ENCODE measurements at places on chromosomes 3 and 15. TPM values are rescaled to one million over a fixed set of nuclear protein-coding genes. Genes with fewer than 3 reads are reported as not detected.

DNA sequence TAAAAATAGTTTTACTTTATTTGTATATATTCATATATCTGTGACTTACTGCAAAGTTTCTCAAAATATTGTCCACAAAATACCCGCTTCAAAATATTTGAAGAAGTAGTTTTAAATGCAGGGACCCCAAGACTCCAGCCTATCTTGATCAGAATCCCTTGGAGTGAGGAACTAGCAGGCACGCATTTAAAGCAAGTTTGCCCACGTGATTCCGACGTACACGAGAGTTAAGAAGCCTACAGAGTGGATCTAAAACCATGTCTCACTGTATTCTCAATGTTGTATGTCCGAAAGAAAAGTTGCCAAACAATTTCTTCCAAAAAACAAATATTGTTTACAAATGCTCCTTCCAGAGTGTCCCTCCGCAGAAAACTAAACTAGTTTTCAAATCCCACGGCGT is 1.7 kb downstream of the GABRB3 start:
- no peaks in the 10 kb centered on the region for H3K36me3 ChIP-seq
- H3K4me1 ChIP-seq = no peaks in the 10 kb centered on the region
- no peaks in the 10 kb centered on the region for H3K27me3 ChIP-seq
- no peak overlapping the region for H3K4me3 ChIP-seq

DNA sequence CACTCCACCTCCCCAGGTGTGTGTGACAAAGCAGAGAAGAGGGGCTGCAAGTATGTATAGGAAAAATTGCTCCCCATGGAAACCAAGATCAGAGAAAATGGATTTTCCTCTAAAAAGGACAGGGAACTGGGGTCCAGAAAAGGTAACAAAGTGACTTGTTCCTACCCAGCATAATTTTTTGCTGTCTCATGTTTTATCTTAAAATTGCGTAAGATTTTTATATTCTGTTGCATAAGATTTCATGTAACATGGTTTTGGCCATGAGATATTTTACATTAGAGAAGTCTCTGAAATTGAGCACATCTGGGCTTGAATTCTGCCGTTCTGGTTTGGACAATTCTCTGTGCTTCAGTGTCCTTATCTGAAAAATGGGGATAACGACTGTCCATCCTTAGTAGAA is 335.7 kb upstream of the RORA start:
- DNase-seq = no peak
- H3K27me3 ChIP-seq = no peaks in the 10 kb centered on the region
- no peak overlapping the region for H3K27ac ChIP-seq
- H3K4me1 ChIP-seq = no peaks in the 10 kb centered on the region
- no peaks in the 10 kb centered on the region for H3K36me3 ChIP-seq
- H3K4me3 ChIP-seq = no peak overlapping the region

DNA sequence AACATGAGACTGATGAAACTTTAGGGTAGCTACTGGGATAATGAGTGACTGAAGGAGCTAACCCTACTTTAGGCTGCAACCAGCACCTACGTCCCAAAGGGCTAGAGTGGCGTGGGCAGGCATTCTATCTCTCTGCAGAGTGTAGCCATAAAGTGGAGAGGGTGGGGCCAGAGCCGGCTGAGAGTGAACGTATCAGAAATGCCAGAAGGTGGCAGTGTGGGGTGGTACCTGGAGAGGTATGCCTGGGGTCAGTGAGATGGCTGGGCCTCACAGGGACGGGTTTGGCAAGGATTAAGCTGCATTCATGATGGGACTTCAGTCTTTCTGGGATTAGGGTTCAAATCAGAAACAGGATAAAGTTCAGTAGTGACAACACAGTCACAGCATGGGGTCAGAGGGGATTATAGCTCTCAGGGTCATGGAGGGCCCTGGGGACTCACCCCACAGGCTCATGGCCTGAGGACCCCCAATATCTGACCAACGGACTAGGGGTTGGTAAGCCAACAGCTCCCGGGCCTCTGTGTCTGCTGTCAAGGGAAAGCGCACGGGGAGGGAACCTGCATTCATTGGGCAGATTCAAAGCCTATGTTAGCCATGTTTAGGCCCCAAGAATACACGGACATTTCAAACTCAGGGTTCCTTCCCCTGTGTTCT is 86.5 kb upstream of the FOXB1 start:
- no peaks in the 10 kb centered on the region for H3K27me3 ChIP-seq
- H3K4me1 ChIP-seq = no peaks in the 10 kb centered on the region
- H3K4me3 ChIP-seq = no peak overlapping the region
- DNase-seq = peak; percentile 84

DNA sequence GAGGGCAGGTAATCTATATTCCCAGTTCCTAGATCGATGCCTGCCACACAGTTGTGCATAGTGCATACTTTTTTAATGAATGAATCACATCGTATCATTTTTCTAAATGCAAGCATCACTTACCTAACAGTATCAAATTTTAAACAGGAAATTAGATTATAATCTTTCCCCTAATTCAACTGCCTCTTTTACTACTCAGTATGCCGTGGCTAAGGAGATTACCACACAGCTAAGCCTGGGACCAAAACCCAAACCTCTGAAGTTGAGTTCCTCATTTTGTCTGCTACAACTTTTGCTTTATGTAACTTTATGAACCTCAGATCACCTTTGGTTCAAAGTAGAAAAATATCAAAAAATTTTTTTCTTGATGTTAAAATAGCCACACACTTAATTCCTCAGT is 53.2 kb upstream of the FNDC3B start:
- H3K4me1 ChIP-seq = no peaks in the 10 kb centered on the region
- no peak for DNase-seq
- no peaks in the 10 kb centered on the region for H3K36me3 ChIP-seq
- H3K27me3 ChIP-seq = no peaks in the 10 kb centered on the region
- no peak overlapping the region for H3K27ac ChIP-seq

DNA sequence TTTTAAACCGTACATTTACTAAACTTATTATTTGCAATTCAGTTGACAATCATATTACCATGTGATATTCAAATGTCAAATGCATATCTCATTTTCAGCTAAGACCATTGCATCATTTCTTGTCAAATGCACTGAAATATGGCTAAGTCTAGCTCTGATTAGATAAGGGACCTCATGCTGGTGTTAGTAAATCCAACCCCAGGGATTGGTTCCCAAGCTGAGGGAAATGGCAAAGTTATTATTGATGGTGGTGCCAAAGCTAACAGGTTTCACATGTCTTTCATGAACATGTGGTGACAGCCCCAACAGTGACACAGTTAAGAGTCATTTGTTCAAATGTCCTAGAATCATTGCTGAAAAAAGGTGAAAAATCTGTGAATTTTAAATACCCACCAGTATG is 641.1 kb downstream of the MECOM start:
- no peak for DNase-seq
- no peak overlapping the region for H3K27ac ChIP-seq
- no peak overlapping the region for H3K4me3 ChIP-seq
- H3K4me1 ChIP-seq = peaks cover 18% of the 10 kb centered on the region
- no peaks in the 10 kb centered on the region for H3K36me3 ChIP-seq

DNA sequence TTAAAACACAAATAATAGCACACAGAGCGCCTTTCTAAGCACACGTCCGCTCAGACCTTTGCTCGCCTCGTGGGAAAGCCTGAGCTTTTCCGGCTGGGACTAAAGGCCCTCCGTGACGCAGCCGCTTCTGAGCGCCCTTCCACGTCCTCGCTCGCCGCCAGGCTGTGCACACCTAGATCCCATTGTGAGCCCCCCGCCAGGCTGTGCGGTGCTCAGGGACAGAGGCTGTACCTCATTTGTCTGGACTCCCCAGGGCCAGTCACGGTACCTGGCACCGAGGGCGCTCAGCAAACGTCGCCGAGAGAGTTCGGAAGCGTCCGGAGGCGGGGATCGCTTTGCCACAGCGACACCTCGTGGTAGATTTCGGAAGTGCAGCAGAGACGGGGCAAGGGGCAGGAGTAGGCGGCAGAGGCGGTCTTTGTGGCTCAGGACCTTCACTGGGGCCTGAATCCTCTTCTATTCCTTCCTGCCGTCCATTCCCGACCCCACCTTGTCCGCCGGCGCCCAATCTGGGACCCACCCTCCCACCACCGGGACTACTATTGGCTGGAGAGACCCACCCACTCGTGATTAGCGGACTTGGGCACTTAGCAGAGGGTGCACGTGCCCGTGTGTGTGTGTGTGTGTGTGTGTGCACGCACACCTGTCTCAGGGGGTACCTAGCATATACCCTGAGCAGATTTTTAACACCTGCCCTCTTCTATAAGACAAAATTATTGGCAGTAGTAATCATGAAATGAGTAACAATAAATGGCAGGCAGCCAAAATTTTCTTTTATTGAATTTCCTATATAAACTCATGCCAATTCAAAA is 65.6 kb downstream of the RHCG start:
- H3K36me3 ChIP-seq = no peaks in the 10 kb centered on the region
- H3K27ac ChIP-seq = peak overlapping the region; percentile 78
- H3K27me3 ChIP-seq = no peaks in the 10 kb centered on the region
- peak; percentile 91 for DNase-seq
- peak overlapping the region; percentile 73 for H3K4me3 ChIP-seq
- no peaks in the 10 kb centered on the region for H3K4me1 ChIP-seq

DNA sequence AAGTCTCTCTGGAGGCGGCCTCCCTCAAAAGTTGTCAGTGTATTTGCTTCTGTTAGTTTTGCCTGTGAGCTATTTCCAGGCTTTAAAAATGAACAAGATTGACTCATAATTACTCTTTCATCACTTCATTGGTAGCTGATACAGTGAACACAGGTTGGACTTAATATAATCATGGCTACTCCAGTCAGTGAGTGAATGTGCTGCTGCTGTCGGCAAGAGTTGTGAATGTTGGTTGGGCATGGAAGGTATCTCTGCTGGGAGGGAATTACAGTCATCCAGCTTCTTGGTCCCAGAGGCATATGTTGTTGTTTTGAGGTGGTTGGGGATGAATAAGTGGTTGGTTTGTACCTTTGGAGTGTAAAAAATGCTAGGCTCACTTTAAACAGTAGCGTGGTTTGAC is 11.5 kb downstream of the TCF12 start:
- peaks cover 34% of the 10 kb centered on the region for H3K4me1 ChIP-seq
- H3K4me3 ChIP-seq = no peak overlapping the region
- no peaks in the 10 kb centered on the region for H3K27me3 ChIP-seq
- DNase-seq = no peak
- no peaks in the 10 kb centered on the region for H3K36me3 ChIP-seq

DNA sequence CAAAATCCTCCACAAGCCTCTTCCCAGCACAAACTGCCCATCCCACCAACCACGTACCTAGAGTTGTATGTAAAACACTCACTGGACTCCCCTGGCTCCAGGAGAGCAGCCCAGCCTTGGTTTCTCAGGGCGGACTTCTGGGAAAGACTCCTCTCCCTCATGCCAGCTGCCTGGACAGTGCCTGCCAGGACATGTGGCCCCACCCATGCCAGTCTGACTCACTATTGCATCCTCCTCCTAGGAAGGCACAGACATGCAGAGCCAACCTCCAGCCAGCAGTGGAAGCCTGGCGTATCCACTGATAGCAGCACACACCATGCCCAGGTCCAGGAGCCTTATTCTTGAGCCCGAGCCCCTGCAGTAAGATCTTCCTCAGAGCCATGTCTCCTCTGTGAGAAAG is 8.6 kb downstream of the PKM start:
- H3K36me3 ChIP-seq = peaks cover 6% of the 10 kb centered on the region
- no peaks in the 10 kb centered on the region for H3K27me3 ChIP-seq
- no peak for DNase-seq
- peaks cover 17% of the 10 kb centered on the region for H3K4me1 ChIP-seq

DNA sequence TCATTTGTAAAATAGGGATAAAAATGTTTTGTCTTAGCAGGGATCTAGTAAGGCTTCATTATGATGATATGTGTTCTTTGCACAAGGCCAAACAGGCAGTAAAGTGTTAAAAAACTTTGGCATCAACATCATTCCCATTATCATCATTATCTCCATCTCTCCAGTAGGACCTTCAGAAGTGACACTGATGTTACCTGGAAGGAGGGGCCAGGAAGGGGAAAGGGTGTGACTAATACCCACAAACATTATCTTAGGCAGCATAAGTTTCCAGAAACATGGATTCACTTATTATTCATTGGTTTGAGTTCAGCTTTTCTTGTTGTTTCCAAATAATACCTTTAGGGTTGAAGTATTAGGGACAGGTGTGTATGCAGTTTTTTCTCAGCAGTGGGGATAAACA is 399.6 kb downstream of the PTPRG start:
- no peaks in the 10 kb centered on the region for H3K27me3 ChIP-seq
- no peak for DNase-seq
- H3K27ac ChIP-seq = no peak overlapping the region
- H3K36me3 ChIP-seq = no peaks in the 10 kb centered on the region
- no peak overlapping the region for H3K4me3 ChIP-seq

ERICH6 gene
- total RNA-seq = not detected

GRCh38 chr3:109059264-109059663 is 58.7 kb downstream of the MORC1 start:
- no peak for DNase-seq
- H3K36me3 ChIP-seq = no peaks in the 10 kb centered on the region
- no peak overlapping the region for H3K4me3 ChIP-seq
- H3K27me3 ChIP-seq = no peaks in the 10 kb centered on the region
- no peaks in the 10 kb centered on the region for H3K4me1 ChIP-seq
- no peak overlapping the region for H3K27ac ChIP-seq

DNA sequence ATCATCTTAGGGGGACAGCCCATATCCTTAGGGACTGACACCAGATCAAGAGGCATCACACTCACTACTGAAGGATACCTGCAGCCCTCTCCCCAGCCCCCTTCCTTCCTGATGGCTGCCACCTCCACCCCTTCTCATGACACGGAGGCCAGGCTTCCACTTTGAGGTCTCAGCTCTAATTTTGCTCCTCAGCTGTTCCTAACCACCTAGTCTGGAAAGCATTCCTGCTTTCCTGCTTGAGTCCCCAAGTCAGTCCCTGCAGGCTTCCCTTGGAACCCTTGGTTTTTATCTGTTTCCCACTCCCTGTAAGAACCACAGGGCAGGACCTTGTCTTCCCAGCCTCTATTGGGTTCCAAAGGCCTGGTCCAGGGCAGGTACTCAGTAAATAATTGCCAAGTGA is 3.2 kb downstream of the C3orf18 start:
- H3K4me1 ChIP-seq = no peaks in the 10 kb centered on the region
- no peak overlapping the region for H3K27ac ChIP-seq
- H3K27me3 ChIP-seq = no peaks in the 10 kb centered on the region
- H3K36me3 ChIP-seq = no peaks in the 10 kb centered on the region
- H3K4me3 ChIP-seq = no peak overlapping the region

BCL2A1 gene
- not detected for total RNA-seq

PIGZ gene
- 5.1 TPM for total RNA-seq

GRCh38 chr3:193948459-193948858 is 187.5 kb upstream of the HES1 start:
- H3K27ac ChIP-seq = no peak overlapping the region
- no peaks in the 10 kb centered on the region for H3K27me3 ChIP-seq
- H3K4me3 ChIP-seq = no peak overlapping the region
- DNase-seq = no peak
- H3K4me1 ChIP-seq = peaks cover 11% of the 10 kb centered on the region

- DNase-seq = no peak
- no peaks in the 10 kb centered on the region for H3K36me3 ChIP-seq
- no peak overlapping the region for H3K4me3 ChIP-seq
- peaks cover 14% of the 10 kb centered on the region for H3K4me1 ChIP-seq
Measured at GRCh38 chr3:13508496-13508895, 28.4 kb downstream of the HDAC11 start.

- H3K36me3 ChIP-seq = no peaks in the 10 kb centered on the region
- no peaks in the 10 kb centered on the region for H3K27me3 ChIP-seq
- peaks cover 4% of the 10 kb centered on the region for H3K4me1 ChIP-seq
- DNase-seq = no peak
- H3K4me3 ChIP-seq = no peak overlapping the region
Measured at GRCh38 chr3:66907136-66907535, 91.0 kb upstream of the KBTBD8 start.

GRCh38 chr3:182212479-182213076 is 500.9 kb downstream of the SOX2 start:
- peak overlapping the region; percentile 75 for H3K27ac ChIP-seq
- no peaks in the 10 kb centered on the region for H3K36me3 ChIP-seq
- peaks cover 43% of the 10 kb centered on the region for H3K4me1 ChIP-seq
- DNase-seq = peak; percentile 89
- H3K4me3 ChIP-seq = no peak overlapping the region

GCSAM gene
- total RNA-seq = not detected

Measured in Caco-2 (cell line).